ENCODE measurements at places on chromosomes 5 and 9.

DNA sequence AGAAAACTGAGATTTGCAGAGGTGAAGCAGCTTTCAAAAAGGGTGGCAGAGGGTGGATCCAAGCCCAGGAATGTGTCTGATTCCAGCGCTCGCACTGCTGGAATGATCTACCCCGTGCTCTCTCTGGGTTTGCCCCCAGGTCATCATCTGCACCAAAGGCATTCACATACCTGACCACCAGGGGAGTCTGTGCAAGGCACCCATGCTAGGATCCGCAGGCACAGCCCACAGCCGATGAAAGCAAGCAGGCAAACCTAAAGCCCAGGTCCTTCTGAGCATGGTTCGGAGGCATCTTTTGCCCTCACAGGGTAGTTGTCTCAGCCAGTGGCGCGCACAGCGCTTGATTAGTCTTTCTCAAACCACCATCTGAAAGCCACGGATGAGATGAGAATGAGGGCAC lies 56.6 kb downstream of the TEK start:
- DNase-seq: no peak

DNA sequence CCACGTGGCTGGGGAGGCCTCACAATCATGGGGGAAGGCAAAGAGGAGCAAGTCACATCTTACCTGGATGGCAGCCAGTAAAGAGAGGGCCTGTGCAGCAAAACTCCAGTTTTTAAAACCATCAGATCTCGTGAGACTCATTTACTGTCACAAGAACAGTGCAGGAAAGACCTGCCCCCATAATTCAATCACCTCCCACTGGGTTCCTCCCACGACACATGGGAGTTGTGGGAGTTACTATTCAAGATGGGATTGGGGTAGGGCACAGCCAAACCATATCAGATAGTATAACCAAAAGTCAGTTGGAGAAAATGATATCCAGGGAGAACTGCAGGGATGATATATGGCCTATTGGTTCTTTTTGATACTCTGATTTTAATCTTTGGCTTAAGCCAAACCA lies 10.0 kb upstream of the CAVIN4 start:
- DNase-seq: no peak

- no peak for DNase-seq
Observed at GRCh38 chr5:6961837-6962635, 248.8 kb downstream of the TENT4A start.

DNA sequence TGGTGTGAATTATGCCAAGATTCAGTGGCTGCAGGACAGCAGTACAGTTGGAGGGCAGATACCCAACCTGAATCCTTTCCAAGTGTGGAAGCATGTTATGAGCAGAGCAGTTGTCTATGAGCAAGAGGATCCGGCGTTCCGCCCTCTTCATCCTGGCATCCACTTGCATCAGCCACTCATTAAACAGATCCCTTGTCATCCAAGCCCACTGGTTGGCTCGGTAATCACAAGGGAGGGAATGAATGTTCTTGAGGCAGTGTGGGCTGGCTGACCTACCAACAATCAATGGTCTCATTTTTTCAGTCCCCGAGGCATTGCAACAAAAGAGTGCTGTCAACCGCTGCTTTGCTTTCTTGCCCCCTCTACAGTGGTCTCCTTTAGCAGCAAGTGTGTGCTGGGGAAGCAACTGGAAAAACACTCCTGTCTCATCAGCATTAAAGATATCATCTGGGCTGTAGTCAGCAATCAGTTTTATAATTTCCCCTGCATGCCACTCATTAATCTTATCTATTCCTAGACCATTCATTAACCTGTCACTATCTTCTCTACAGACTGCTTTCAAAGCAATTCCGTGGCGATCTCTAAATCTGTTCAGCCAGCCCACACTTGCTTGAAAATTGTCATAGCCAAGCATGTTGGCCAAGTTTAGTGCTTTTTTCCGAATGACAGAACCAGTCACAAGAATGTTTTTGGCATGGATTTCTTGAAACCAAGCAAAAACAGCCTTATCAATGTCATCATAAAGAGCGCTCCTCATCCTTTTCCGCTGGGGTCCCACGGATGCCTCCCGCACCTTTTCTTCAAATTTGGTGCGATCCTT lies 4.9 kb downstream of the TIGD6 start:
- no peak for DNase-seq

DNA sequence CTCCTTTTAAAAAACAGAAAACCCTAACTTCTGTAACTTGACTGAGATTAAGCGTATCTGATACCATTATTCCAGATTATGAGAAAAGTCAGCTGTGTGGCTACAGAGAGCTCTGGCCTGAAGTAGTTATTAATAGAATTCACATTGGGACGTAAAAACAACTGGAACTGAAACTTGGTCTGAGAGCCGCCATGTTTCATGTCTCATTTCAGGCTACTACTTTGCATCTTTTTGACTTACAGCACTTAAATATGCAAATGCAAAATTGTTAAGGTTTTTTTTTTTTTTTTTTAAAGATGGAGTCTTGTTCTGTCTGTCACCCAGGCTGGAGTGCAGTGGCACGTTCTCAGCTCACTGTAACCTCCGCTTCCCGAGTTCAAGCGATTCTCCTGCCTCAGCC lies 25.2 kb downstream of the MAP3K1 start:
- no peak for DNase-seq

DNA sequence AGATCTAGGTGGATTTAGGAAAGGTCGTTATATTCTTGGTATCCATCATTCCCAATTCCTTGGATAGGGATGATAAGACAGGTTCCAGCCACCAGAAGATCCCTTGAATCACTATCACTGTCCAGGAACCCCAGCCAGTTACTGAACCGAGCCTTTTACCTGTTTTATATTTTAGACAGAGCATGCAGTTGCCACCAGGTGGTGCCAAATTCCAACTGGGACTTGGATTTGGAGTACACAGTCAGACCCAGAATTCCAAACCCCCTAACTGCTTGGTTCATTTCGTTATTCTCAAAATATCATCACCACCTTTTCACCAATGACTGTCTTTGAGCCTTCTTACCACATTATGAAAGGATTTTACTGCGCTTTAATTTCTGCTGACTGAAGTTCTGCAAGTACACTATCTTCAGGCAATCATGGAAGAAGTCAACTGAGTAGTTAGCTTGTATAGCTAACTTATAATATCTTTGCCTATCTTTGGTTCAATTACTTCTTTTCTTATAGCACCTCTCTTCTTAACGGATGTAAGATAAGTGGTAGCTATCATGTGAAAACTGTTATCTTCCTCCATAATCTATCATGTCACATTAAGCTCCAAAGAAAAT lies 191.8 kb downstream of the PRR16 start:
- DNase-seq: no peak
